ENCODE measurements at places on chromosomes 3 and 15.

GRCh38 chr3:53888232-53888631, 3.4 kb downstream of the SELENOK start:
- DNase-seq, result no peak

GRCh38 chr3:69236812-69237707, 114.7 kb upstream of the LMOD3 start:
- no peak for DNase-seq

DNA sequence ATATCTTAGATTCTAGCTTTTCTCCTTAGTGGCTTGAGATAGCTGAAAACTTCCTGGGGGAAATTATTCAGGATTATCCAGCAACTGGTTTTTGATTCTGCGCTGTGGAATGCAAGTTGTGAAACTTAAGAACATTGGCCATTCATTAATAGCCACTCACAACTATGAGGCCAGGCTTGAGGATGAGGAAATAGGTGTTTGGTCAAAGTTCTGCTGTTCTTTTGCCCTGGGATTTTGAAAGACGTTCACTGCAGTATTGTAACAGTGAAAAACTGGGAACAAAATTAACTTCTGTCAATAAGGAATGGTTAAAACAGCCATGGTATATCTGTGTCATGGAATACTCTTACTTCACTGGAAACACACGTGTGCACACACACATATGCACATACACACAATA, 44.1 kb downstream of the CTXND1 start:
- DNase-seq, result no peak

DNA sequence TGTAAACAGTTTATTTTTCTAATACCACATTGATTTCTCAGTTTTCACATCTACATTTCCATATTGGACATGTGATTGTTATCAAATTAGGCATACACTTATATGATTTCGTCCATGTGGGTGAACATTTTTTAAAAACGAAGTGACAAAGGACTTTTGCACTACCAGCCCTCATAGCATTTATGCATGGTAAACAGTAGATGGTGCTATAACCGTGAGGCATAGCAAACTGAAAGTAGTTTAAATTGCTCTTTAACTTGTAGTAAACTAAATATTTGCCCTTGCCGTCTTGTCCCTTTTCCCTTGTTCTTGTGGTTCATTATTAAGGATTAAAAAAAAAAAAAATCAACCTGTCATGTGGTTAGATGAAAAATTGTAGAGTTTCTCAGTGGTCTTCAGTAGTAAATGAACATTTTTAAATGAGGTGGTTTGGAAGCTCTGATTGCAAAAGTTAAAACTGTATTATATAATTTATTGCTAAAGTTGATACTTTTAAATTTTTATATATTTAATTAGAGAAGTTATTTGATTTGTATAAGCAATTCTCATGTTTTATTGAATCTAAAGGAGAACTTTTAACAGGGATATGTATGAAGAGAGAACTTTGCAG, 24.0 kb downstream of the STX19 start:
- no peak for DNase-seq

DNA sequence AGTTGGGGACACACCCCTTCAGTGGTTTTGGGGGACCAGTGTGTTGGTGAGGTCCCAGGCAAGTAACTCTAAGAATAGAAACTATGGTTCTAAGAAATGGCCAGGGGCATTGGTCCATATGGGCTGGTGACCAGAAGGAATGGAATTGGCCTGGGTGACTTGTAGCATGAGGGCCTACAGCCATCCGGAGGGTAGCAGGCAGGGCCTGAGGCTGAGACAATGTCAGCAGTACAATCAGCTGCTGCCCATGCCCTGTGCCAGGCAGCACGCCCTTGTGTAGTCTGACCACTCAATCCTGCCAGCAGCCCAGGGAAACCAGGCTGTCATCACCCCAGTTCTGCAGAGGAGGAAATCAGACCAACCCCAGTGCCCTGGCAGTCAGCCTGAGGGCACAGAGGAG, 100.6 kb downstream of the DNAJB8 start:
- DNase-seq, result no peak

GRCh38 chr15:91947683-91948608, 94.4 kb downstream of the SLCO3A1 start:
- no peak for DNase-seq

GRCh38 chr15:101664303-101664913, 12.2 kb upstream of the TM2D3 start:
- no peak for DNase-seq

GRCh38 chr3:23474580-23475357, 271.6 kb downstream of the UBE2E2 start:
- no peak for DNase-seq

DNA sequence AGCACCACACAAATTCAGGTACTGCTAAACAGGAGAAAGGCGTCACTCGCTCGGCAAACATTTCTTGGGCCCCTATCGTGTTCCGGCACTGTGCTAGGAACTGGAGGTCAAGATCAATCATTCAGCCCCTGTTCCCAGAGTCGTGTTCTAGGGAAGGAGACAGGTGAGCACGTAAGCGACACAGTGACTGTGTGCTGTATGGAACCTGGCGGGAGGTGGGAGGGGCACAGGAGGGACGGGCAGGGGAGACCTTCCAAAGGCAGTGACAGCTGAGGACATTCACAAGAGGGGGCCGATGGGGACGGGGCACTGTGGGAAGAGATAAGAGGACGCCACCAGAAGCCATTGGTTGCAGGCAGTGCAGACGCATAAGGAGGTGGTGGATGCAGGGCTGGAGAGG, 32.2 kb downstream of the BDH1 start:
- no peak for DNase-seq

DNA sequence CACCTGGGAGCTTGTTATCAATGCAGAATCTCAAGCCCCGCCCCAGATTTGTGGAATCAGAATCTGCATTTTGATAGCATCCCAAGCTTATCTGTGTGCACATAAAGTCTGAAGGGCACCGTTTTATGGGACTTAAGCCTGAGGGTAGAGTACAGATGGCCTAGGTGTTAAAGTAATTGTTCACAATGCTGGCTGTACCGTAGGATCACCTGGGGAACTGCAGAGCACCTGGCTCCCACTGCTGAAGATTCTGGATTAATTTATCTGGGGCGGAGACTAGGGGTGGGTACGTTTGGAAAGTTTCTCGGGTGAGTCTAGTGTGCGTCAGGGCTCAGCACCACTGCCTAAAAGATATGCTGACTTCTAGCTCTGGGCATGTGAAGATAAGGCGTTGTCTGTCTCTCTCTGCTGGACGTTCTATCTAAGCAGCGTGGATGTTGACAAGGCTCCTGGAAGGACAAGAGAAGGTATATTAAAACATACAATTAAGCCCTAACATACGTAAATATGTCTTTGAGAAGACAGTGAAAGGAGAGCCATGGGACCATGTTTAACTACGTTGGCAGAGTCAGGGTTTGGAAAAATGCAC, 63.2 kb upstream of the RASGRP1 start:
- DNase-seq, result no peak

All from activated T-cell treated with anti-CD3 and anti-CD28 coated beads, Interleukin-2, amount 50 U/mL, for 4 hours (primary cell).